ENCODE measurements at places on chromosomes 3 and 15. TPM values are rescaled to one million over a fixed set of nuclear protein-coding genes. Genes with fewer than 3 reads are reported as not detected.

The SEMA6D gene
- total RNA-seq: 7.5 TPM

The SMCO1 gene
- total RNA-seq: not detected

The LRRC2 gene
- not detected for total RNA-seq

The IL16 gene
- total RNA-seq: 6.4 TPM

The SGO1 gene
- total RNA-seq: 13.6 TPM

The DUOXA2 gene
- not detected for total RNA-seq

The NPTN gene
- 83.3 TPM for total RNA-seq
